ENCODE measurements at places on chromosomes 4 and X. TPM values are rescaled to one million over a fixed set of nuclear protein-coding genes. Genes with fewer than 3 reads are reported as not detected.

CENPI gene
- polyA plus RNA-seq: 5.3 TPM

DNA sequence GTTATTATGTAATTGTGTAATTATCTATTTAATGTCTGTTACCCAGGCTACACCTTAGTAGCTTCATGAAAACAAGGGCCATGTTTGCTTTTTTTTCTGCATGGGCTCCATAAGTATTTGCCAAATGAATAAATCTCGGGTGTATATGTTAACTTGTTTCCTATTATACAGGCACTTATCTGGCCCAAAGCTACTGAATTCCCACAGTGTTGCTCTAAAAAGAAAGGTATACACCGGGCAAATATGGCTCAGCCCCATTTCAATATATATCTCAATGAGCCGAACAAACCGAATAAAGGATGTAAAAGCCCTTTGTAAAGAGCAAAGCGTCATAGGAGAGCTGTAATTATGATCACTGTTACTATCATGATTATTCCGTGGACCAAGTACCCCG, 767 bp downstream of the PAQR3 start:
- no peak for DNase-seq

DNA sequence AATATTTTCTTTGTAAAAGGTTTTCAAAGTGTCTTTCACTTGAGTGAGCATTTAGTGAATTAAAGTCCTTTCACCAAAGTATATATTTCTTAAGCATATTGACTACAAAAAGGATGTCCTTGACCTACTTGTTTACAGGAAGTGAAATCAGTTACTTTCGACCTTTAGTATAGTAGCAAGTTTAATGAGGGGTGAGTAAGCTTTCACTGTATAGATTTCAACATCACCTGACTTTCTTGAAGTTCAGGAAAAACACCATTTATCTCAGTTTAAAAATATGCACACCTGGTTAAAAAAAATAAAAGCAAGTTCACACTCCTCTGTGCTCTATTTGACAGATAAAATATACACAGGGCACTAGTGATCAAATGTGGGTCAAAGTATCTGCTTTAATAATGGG, 88.1 kb downstream of the CCSER1 start:
- DNase-seq: no peak

DNA sequence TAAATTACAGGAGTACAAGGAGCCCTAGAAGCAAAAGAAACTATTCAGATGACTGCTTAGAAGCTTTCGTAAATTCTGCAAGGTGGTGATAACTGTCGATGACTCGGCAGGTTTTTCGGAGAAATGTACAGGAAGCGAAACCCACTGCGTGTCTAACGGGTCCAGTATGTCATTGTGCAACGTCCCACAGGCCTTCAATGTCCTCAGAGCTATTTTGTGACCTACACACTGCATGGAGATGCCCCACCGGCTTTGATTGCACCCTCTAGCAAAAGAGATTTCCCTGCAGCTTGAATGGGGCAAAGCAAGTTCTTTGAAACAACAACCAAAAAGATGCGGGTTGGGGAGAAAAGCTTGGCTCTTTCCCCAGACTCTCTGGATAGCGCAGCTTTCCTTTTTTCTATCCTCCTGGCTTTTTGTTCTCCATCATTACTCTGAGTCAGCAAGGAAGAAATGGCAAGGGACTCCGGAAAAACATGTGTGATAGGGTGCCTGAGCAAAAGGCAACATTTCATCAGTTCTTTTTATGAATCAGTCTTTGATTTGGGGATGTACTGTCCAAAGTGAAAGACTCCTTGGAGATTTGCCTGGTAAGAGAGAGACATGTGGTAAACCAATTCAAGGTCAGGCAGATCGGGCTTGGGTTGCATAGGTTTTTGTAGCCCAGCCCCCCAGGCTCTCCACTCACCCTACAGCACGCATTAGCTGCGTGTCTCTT, 112.0 kb upstream of the TBL1X start:
- no peak for DNase-seq

MAGEA9B gene
- not detected for polyA plus RNA-seq

DNA sequence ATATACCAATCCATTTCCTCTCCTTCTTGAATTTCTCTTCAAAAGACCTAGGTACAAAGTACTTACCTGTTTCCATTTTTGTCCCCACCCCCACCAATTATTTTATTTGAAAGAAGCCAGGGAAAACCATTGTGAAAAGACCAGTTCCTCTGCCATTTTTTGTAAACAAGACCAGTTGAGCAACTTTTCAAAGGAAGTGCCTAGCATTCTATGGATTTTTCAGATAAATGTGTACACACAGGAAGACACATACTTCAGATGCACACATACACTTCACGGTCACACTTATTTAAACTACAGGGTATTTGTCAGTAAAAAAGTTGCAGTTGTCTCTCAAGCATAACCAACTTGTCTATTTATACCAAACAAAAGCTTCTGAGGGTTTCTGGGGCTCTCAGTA, 587.2 kb upstream of the KLHL4 start:
- DNase-seq: no peak

NDUFC1 gene
- polyA plus RNA-seq: 70.8 TPM

DNA sequence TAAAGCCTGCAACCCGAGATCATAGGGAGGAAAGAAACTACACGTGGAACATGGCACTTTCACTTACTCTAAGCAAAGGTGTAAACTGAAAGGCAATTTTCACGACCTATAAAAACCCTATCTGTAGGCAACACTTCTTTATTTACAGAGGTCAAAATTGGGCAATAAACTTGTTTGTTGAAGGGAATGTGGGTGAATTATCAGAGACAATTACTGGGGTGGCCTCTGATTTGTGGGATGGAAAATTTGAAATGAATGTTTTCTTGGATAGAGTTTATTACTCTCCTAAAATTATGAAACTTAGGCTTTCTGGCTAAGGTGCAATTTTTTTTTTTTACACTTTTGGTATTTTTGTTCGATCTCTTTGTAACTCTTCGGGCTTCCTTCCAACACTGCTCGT, 734.1 kb upstream of the TENM3 start:
- DNase-seq: no peak

GRCh38 chr4:149823769-149824221, 8.2 kb upstream of the IQCM start:
- no peak for DNase-seq

DNA sequence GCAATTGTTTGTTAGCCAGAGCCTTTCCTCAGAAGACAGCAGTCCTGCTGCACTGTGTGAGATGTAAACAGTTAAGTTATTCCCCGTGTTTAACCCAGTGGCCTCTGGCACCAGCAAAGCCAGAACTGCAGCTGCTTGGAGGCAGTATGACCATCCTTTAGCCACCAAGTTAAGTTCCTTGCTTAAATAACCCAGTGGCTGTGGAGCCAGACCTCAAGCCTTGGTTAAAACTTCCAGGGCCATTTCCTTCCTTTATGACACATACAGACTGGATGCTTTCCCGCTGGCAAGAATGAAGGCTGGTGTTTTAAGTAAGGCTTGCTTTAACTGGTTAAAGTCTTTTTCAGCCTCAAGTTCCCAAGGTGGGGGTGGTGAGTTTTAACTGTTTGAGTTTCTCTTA, 379.8 kb downstream of the DCAF12L2 start:
- DNase-seq: no peak
